ENCODE measurements at places on chromosomes 12 and 14.

- DNase-seq = peak; percentile 28
These were observed 316.8 kb downstream of the PAWR start for GRCh38 chr12:79373896-79374499.

DNA sequence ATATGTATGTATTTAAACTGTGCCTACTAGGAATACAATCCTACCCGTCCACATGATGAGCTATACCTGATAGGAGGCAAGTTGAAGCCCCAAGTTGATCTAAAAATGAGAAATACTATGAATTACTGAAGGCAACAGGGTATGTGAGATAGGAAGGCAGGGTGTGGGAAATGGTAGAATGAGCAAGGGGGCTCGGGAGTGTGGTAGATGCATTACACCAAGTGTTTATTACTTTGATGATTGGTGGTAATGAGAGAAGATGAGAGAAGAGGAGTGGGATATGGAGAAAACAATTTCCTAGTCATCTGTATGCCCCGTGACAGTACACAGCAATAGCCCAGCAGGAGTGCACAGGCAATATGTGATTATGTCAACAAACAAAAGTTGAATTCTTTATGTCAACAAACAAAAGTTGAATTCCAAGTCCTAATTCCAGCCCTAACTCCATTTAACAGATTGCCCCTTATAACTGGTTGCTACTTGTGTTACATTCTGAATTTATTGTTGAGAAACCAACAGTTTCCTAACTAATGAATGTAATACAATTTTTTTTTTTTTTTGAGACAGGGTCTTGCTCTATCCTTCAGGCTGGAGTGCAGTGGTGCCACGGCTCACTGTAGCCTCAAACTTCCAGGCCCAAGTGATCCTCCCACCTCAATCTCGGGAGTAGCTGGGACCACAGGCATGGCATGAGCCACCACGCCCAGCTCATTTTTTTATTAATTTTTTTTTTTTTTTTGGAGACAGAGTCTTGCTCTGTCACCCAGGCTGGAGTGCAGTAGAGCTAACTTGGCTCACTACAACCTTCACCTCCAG, 2.5 kb downstream of the LPCAT3 start:
- no peak for DNase-seq

DNA sequence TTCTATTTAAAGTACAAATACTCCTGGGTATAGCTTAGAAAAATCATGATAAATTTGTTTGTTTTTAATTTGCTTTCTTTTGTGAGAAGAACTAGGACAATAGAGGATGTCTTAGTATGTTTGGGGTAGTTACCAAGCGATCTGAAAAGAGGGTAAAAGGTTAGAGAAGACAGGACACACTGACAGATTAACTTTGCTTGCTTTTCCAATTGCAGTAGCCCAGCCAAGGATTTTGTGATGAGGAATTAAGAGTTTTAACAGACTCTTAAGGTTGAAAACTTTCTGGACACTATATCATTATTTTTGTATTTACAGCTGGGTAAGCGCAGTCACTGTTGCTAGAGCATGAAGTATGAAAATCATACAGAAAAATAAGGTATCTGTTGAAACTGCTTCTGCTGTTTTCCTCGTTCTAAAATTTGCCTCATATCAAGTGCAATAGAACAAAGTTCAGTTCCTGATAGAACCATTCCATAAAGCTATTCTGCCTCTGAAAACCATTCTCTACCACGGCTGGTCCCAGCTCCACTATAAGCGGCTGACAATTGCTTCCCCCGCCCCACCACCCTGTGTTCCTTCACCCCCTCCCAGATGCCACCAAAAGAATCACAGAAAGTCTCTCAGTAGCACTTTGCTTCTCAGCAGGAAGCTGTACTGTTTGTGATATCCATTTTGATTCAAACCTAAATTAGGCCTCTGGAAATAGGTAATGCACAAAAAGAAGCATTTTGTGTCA, 413.4 kb downstream of the BCAT1 start:
- no peak for DNase-seq

GRCh38 chr12:26271889-26272492, 76.6 kb downstream of the SSPN start:
- DNase-seq = no peak

GRCh38 chr12:4194668-4195067, 78.9 kb upstream of the CCND2 start:
- no peak for DNase-seq

- no peak for DNase-seq
These were observed 80.7 kb downstream of the NPAS3 start for GRCh38 chr14:33019346-33019745.
